ENCODE measurements at places on chromosomes 12 and 14.

GRCh38 chr14:25516838-25517237 lies 466.9 kb upstream of the STXBP6 start:
- DNase-seq = no peak

- DNase-seq = no peak
These were observed 116.2 kb downstream of the TRHDE start for GRCh38 chr12:72388322-72388721.

GRCh38 chr12:11228296-11228879 lies 41.1 kb downstream of the PRB3 start:
- peak; percentile 19 for DNase-seq

DNA sequence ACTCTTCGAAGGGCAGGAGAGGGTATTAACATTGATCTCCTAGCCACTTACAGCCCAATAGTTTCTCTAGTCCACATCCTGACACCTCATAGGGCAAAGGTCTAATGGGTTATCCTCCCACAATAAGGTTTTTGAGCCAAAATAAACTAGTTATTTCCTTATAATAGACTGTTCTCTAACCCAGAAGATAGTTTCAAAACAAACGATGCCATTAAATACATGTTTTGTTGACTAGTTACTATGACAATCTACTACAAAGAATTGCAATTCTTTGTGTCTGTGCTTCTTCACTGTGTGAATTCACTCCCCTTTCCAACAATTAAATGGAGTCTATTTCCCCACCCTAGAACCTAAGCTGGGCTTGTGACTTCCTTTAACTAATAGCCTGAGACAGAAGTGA lies 6.4 kb upstream of the ACTR10 start:
- DNase-seq = no peak

GRCh38 chr12:108498136-108498535 lies 16.9 kb upstream of the FICD start:
- DNase-seq = no peak

GRCh38 chr12:39692258-39692853 lies 72.8 kb upstream of the ABCD2 start:
- DNase-seq = no peak

GRCh38 chr12:28457785-28458184 lies 267.5 kb downstream of the CCDC91 start:
- DNase-seq = no peak

DNA sequence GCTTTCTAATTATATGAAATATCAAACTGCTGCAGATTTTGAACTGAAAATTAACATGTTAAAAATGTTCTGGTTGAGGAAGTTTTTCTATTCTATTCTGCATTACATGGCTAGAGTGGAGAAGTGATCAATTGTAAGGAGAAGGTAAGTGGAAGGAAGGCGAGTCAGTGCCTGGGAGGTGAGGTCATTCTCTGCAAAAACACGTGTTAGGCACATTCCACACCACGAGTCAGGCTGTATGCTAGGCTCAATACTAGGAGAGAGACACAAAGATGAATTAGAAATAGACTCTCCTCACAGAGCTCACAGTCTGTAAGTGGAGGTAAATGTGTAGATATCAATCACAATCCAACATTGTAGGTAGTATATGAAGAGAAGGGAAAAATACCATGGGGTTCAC lies 194.1 kb downstream of the NOVA1 start:
- no peak for DNase-seq

DNA sequence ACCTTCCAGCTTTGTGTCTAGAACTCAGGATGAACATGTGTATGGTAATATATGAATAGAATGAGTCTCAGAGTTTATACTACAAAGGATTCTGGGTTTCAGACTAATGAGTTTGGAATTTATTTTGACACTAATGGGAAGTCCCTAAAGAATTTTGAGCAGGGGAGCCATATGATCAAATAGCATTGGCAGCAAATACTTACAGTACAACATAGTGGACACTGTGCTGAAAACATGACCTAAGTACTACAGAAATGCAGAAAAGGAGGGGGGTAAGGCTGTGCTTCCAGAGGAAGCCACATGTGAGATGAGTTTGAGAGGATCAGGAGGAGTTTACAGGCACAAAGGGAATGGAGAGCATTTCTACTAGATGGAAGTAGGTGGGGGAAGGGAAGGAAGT lies 225.8 kb downstream of the C12orf42 start:
- DNase-seq = no peak

DNA sequence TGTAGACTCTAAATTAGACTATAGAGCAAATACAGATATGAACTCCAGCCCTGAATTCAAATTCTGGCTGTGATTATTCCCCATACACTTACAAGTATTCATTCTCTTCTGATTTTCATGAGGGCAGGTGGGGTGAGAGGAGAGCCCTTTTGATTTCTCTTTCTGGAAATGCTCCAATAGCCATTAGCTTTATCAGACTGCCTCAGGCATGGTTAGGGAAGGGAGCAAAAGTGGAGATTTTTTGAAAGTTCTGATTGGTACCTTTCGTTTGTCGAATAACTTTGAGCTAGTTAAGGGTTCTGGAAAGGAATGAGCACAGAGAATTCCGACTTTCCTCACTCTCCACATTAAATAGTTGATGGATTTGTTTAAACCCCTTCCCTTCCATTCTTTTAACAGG lies 7.8 kb downstream of the HOXC5 start:
- no peak for DNase-seq

GRCh38 chr12:27332714-27333402 lies at the start of gene BMAL2:
TSS of gene BMAL2 (plus strand) at chr12:27332836. CDS start at chr12:27333073, 237 bp downstream.
- DNase-seq = no peak

- DNase-seq = no peak
These were observed 173.6 kb downstream of the PHETA1 start for GRCh38 chr12:111195316-111195715.

DNA sequence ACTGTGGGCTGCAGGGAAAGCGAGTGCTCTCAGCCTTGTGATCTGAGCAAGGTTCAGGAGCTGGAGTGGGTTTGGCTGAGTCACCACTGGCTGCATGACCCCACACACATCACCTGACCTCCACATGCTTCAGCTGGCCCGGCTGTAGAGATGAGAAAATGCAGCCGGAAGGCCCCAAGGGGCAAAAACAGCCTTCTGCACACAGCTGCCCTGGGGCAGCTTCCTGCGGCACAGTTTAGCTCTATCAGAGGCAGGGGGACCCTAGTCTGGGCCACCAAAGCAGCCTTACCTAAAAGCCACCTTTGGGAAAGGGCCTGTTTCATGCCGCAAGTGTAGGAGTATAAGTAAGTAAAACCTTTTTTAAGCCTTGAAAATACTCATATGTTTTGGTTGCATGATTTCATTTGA lies 123.3 kb downstream of the SSPN start:
- no peak for DNase-seq

- no peak for DNase-seq
These were observed 645 bp downstream of the JDP2 start for GRCh38 chr14:75428230-75429104.

GRCh38 chr12:81692008-81692407 lies 67.1 kb downstream of the PPFIA2 start:
- DNase-seq = no peak

DNA sequence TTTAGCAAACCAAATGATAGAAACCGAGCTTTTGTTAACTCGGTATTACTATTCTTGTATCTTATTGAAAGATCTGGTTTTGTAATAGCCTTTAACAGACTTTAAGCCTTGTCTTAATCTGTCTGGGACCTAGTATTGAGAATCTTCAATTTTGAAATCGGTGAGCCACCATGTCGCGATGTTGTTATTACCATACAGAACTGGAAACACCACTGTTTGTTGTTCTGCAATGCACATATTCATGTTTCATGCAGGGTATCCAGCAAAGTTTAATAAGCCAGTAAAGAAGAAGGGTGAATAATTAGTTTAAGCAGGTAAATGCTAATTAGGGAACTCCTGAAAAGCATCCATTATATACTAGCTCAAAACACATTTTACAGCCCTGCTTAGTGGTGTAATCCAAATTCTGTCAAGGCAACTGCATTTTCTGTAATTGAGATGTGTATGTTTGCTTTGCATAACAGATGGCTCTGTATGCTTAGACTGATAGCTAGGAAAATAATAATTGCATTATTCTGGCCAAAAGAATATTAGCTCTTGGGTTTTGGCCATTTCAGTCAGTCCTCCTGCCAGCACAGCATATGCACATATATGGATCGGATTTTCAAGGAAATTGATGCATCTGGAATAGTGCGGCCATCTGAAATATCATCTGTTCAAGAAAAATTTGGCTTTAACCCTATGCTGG lies 389.2 kb downstream of the EGLN3 start:
- DNase-seq = no peak

All from T follicular helper cell (primary cell).